ENCODE measurements at places on chromosomes 2 and 18.

DNA sequence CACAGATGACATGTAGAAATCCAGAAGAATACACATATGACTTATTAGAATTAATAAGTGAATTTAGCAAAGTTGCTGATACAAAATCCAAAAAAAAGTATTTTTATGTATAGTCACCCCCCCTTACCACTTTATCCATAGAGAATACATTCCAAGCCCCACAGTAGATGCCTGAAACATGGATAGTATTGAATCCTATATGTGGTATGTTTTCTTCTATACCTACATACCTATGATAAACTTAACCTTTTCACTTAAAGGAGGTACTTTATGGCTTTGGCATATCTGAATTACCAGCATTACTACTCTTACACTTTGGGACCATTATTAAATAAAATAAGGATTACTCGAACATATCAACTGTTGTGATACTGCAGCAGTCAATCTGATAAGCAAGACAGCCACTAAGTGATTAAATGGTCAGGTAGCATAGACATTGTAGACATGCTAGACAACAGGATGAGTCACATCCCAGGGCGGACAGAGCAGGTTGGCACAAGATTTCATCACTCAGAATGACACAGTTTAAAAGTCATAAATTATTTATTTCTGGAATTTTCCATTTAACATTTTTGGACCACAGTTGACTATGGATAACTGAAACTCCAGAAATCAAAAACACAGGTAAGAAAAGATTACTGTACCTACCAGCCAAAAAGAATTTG is 208.2 kb upstream of the CHAC2 start:
- DNase-seq, result no peak

DNA sequence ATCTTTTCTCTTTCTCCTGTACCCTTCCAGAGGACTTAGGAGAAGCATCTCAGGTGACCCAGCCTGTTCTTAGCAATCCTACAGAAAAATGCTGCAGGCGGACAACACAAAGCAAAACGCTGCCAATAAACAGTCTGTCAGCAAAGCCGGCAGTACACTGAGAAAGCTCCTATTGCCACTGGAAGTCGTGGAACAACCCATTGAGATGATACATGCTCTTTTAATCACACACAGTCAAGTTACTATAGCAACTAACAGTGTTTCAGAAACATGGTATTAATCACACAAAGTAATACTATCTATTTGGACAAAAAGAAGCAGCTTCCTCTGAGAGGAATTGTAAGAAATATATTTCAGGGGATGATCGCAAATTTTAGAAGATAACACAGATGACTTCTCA is 10.5 kb downstream of the CTLA4 start:
- DNase-seq, result no peak

DNA sequence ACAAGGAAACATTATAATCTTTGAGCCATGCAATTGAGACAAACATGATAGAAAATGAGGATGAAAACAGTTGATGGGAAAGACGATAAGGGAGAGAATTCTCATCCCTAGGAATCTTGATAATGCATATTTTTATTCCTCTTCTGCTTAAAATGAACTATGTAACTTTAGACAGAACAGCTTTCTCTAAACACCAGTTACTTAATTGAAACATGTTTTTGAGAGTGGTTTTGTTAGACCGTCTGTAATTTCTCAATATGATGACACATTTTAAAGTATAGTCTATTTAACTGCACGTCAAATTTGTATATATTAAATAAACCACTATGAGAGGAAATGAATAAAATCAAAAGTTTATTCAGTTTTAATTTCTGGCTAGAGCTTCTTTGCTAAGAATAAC is 1453.9 kb upstream of the NXPH2 start:
- no peak for DNase-seq

DNA sequence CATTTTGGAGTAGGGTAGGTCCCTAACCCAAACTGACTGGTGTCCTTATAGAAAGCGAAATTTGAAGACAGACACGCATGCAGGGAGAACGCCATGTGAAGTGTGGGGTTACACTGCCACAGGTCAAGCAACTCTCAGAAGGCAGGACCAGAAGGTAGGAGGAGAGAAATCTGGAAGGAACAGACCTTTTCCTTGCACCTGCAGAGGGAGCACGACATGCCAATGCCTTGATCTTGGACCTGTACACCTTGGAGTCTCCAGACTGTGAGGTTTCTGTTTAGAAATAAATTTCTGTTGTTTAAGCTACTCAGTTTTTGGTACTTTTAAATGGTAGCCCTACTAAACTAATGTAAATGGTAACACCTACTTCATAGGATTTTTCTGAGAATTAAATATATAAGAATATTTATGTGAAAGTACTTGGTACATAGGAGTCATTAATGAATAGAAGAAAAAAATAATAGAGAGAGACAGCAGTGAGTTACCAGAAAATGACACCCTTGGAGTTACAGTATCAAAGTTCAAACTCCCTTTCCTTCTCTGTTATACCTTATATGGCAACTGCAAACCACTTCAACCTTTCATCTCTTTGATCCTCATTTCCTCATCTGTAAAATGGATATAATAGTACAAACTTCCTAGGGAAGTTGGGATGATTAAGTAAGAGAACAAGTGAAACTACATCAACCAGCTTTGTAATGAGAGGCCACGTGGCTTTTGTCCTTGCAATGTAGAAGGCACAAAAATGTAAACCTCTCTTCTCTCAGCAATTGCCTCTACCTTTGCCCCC is 184.9 kb upstream of the PARD3B start:
- DNase-seq, result no peak

DNA sequence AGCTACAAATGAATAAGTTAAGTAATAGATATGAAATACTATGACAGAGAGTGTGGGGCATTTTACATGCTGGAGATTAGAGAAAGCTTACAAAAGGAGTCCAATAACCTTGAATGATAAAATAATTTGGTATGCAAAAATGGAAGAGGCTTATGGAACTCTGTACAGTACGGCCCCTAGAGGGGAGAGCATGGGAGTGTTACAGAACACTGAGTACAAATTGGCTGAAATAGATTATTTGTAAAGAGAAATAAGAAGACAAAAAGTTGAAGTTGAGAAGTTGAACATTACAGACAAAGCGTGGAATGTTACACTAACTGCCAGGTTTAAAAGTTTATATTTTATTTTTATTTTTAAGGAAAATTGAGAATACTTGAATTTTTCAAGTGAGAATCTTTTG is 192.1 kb upstream of the DOK6 start:
- DNase-seq, result no peak

GRCh38 chr2:235665661-235666212 is 171.9 kb downstream of the AGAP1 start:
- no peak for DNase-seq

GRCh38 chr2:37388074-37388473 is 43.6 kb downstream of the QPCT start:
- DNase-seq, result no peak

GRCh38 chr2:172674034-172674967 is 61.3 kb upstream of the RAPGEF4 start:
- no peak for DNase-seq

DNA sequence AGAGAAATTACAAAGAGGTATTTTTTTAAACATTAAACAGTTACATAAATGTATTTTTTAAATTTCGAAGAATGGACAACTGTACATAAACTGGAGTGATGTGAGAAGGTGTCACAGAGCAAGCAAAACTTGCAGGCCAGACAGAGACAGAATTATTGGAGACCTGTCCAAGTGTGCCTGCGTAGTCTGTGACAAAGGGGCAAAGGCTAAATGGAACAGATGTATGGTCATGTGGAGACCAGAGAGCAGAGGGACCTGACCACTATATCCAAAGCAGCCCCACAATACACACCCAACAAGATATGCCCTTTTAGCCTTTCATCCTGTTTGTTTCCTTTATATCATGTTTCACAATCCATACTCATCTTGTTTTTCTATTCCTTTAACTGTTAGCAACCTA is 225.3 kb upstream of the VWC2L start:
- DNase-seq, result no peak

GRCh38 chr2:168469281-168469988 is 13.4 kb downstream of the CERS6 start:
- DNase-seq, result peak; percentile 80

DNA sequence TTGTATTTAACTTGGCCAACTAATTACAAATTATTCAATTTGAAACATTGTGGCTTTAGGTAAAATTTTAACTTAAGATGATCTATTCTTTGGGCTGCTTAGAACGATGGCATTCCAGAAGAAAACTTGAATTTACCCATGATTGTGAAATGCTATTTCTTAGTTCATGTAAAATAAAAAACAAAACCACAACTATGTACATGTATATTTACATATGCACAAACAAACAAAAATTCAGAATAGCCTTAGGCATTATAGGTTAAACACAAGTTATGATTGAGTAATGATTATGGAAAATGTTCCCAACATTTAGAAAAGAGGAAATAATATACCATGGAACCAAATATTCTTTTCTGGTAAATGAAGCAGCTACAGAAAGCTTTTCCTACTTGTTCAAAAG is 3.5 kb upstream of the SMCHD1 start:
- DNase-seq, result no peak

DNA sequence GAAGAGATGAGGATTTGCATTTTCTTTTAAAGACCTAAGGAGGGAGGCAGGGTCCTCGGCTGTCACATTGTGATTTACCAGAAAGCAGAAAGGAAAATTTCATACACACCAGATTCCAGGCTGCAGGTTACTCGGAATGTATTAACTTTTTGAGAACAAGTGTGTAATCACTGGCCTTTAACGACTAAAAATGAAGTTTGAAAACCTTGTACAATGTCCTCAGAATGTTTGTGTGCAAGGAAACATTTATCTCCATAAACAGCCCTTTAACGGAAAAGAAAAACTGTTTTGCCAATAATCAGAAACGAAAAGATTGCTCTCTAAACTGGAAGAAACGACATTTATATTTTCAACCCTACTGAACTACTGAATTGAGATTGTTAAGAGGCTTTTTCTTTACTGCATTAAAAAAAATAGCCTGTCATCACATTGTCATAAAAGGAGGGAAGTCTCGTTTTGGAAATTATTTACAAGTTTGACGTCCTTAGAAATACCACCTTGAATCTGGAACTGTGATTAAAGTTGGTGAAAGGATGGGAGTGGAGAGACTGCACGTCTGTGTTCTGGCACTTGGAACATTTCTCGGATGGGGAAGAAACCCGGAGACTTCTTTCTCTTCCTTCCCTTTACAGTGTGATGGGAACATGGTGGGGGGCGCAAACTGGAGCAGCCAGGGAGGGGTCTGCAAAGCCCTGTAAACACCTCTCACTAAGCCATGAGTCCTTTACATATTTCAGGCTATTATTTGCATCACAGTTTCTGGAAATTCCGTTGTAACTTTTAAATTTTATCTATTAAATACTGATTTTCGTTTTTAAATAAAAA is 134.1 kb upstream of the SIX3 start:
- DNase-seq, result no peak

GRCh38 chr2:165892526-165892925 is 61.0 kb downstream of the TTC21B start:
- no peak for DNase-seq

GRCh38 chr2:12839339-12839738 is 122.6 kb downstream of the TRIB2 start:
- no peak for DNase-seq

- no peak for DNase-seq
These were observed 140.7 kb downstream of the ZNF516 start for GRCh38 chr18:76354348-76354747.

DNA sequence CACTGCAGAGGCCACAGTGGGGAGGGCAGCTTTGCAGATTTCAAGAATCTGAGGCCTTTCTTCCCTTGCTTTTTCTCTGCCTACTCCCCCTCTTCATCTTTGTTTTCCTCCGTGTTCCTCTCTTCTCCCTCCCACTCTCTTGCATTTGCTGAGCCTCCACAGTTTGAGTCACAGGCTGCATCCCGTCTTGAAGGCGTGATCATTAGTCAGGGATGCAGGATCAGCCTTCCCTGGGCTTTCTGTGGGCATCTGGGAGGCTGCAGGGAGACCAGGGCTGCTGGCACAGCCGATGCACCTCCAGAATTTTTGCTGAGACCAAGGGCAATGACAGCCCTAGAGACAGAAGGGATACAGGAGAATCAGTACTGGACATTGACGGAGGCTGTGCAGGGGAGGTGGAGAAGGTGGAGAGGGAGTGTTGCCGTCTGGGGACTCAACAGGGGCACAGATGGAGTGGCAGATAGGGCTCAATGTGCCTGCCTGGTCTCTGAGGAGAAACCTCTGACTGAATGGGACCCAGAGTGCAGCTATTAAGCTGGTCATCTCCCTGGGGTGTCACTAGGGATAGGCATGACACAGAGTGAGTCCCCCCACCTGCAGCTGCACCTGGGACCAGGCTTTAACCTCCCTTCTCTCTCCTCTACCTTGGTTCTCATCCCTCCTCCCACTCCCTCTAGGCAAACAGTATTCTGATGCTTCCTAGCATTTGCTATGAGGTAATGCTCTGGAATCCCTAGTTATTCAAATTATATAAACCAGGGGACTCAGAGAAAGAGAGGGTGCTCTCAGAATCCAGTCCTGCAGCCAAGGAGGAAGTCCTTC is 29.0 kb upstream of the DNAJC27 start:
- no peak for DNase-seq

GRCh38 chr2:3644891-3645605 is 13.0 kb upstream of the ALLC start:
- DNase-seq, result no peak

- no peak for DNase-seq
These were observed 124.9 kb downstream of the ANKRD44 start for GRCh38 chr2:197185676-197186075.

- peak; percentile 10 for DNase-seq
These were observed 61.9 kb upstream of the BZW1 start for GRCh38 chr2:200749631-200750322.

- no peak for DNase-seq
These were observed 189.2 kb downstream of the NCK2 start for GRCh38 chr2:105933906-105934305.

GRCh38 chr2:191012845-191013681 is 908 bp downstream of the STAT1 start:
- DNase-seq, result peak; percentile 39

GRCh38 chr18:74289137-74289536 is 2.6 kb downstream of the CYB5A start:
- no peak for DNase-seq

- no peak for DNase-seq
These were observed 187.6 kb downstream of the ZNF521 start for GRCh38 chr18:25164211-25164847.

DNA sequence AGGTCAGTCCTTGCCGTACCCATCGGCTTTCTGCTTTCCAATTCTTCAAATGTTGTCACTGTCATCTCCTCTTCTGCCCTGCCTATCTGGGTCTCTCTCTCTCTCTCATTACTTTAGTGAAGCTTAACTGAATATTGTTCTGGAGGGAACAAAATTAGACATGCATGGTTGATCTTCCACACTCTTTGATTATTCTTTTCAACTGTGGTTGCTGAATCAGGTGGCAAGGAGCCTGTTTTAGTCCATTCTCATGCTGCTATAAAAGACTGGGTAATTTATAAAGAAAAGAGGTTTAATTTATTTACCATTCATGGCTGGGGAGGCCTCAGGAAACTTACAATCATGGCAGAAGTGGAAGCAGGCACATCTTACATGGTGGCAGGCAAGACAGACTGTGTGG is 157.9 kb downstream of the ARL4C start:
- DNase-seq, result no peak

DNA sequence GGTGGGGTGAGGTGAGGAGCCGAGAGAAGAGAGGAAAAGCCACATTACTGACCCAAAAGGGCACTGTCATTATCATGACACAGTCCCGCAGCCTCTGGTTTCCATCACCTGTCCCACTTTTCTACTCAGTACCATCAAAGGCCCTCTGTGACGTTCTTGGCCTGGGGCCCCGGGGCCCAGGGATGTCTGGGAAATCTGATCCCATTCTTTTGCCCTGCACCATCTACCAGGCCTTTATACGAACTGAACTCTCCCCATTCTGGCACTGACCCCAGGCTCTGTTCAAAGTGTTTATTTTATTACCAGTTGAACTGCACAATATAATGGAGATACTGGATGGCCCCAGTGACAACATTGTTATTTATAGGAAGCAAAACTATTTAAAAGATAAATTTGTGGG is 89.1 kb downstream of the COL6A3 start:
- no peak for DNase-seq
